Mucosa of descending colon (tissue), 3 donors: ENCODE measurements at places on chromosomes 5 and 9. TPM values are rescaled to one million over a fixed set of nuclear protein-coding genes. Genes with fewer than 3 reads are reported as not detected.

- no peak for DNase-seq
Measured at GRCh38 chr5:473551-474192, 30.7 kb downstream of the EXOC3 start.

GRCh38 chr9:94874316-94874715 lies 147.8 kb downstream of the AOPEP start:
- DNase-seq: no peak

- DNase-seq: no peak
Measured at GRCh38 chr5:72324189-72324825, 4.1 kb downstream of the PTCD2 start.

DNA sequence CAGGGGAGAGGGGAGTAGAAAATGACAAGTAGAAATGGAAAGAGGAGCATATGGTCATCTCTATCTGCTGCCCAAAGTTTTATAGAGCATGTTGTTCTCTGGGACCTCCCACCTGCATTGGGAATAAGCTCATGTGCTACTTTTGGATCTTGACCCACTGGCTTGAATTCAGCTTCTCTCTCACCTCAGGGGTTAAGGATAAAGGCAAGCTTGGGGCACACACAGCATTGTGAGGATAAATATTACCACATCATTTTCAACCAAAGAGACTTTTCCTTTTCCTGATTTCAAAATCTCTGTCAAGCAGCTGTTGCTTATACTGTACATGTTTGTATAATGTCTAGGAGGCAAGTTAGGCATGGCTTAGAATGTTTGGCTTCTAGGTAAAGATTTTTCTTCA lies 16.6 kb downstream of the ATP10B start:
- no peak for DNase-seq

DNA sequence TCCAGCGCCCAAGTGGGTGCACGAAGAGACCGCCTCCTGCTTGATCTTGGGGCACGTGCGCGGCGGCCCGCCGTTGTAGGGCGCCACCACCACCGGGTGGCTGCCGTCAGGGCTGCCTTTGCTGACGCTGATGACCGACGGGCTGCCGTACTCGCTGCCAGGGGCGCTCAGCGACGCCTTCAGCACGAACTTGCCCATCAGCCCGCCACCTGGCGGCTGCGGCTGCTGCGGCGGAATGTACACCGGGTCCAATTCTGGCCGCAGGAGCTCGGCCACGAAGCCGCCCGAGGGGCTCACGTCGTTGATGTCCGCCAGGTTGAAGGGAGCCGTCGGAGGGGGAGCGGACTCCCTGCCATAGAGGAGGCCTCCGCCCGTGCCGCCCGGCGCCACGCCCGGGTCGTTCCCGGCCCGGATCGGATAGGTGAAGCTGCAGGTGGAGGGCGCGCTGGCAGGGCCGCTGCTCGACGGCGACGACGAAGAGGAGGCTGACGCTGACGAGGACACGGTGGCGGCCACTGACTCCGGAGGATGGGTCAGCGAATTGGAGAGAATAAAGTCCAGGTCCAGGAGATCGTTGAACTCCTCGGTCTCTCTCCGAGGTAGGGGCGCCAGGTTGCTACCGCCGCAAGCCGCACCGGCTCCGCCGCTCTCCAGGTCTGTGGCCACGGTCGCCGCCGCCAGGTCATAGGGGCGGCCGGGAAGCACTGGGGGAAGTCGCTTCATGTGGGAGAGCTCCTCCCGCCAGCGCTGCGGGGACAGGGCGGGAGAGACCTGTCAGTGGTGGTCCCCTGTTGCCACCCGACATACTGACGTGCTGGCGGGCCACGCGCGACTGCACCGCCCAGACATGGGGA lies 1.8 kb downstream of the KLF4 start:
- DNase-seq: peak; percentile 81

- DNase-seq: peak; percentile 88
Measured at GRCh38 chr5:180328296-180329137, 24.6 kb downstream of the GFPT2 start.

DNA sequence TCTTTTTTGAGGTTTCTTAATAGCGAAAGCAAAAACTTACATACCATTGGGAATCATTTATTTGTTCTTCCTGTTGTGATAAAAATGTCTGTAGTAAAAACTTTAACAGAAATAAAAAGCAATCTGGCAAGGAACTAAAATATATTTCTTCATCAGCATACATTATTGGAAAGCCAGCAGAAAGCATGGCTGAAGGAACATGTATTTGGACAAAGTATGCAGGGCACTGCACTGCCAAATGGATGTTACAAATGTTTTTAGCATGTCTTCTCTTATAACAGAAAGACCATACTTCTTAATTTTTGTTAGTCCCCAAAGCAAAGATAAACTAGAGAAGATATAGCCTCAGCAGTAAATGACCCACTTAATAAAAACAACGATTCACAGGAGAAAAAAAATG lies 80.5 kb downstream of the SMIM15 start:
- DNase-seq: no peak

DNA sequence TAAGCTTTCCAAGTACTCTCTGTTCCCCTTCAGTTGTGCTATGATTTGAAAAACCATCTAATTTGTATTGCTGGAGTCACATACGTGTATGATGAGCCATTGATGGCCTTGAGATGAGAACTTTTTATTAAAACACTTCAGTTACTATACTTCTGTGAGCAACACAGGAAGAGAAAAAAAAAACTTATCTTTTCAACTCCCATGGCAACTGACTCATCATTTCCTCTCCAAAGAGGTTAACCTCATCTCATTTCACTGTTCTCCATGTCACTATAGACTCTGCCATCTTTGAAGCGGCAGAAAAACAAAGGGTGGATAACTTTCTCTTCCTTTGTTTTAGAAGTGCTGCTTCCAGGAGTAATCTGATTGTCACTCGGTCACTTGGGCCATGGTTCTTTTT lies 104.3 kb upstream of the PCSK1 start:
- DNase-seq: no peak

DNA sequence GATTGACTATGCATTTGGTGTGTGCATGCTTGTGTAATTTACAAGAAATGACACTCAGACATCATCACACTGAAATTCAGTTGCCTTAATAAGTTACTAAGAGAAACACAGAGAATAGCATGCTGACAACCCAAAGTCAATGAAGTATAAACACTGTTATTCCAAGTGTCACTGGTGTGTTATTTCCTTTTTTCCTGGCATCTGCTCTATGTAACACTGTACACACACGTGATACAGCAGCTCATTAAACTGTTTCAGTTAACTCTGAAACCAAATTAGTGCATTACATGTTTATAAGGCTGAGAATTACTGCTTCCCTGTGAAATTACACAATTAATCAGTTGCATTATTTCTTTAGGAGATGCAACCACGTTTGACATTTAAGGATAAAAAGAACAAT lies 252.7 kb downstream of the EFNA5 start:
- DNase-seq: no peak

GRCh38 chr5:154575546-154576428 lies 97.8 kb upstream of the HAND1 start:
- no peak for DNase-seq

DNA sequence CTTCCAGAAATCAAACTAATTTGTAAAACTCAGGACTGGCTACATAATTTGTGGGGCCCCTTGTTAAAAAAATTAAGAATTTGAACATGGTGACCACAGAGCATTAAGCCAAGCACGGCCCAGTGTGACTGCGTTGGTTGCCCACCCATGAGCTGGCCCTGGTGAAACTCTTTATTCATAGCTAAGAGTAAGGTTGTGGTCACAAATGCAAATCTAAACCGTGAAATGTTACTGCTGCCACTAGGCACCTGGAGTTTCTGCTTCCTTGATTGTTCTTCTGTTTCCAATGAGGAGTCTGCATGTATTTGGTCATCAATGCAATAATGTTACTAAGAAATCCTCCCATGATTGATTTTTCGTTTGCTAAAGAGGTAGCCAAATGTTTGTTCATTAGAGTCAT lies 4.2 kb downstream of the GCNT1 start:
- no peak for DNase-seq

DNA sequence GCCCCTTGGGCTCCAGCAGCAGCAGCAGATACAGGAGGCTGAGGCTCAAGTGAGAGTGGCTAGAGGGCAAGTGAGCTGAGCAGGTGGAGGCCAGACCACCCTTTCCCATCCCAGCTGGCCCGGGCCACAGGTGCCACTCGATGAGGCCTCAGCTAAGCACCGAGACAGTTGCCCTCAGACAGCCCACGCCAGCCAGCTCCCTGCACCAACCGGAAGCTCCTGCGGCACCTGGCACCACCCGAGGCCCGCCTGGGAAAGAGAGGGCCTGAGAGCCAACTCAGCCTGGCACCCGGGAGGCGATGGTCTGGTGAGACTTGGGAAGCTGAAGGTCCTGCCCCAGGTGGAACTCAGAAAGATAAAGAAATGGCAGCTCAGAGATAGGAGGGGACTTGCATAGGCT lies 28.3 kb upstream of the TTLL11 start:
- DNase-seq: no peak

GRCh38 chr9:14525856-14526255 lies 167.4 kb downstream of the ZDHHC21 start:
- DNase-seq: no peak

- DNase-seq: no peak
Measured at GRCh38 chr5:116423587-116424257, 150.9 kb downstream of the SEMA6A start.

DNA sequence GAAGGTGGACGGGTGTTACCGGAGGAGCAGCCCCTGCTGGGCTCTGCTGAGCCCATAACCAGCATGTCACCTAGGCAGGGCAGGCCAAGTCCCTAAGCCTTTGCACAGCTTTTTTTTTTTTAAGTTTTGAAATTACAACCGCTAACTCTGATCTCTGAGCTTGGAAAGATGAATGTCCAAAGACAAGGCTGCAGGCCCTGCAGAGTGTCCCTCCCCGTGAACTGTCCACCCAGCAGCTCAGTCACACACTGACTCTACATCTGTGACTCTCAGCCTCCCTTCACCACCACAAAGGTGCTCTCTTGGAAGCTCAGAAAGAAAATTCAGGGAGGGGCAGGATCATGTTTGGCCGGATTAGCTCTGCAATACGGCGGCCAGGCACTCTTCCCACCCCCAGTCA lies 119.0 kb upstream of the PPP1R26 start:
- no peak for DNase-seq

GRCh38 chr9:106954558-106954957 lies 91.6 kb downstream of the ZNF462 start:
- DNase-seq: no peak

DNA sequence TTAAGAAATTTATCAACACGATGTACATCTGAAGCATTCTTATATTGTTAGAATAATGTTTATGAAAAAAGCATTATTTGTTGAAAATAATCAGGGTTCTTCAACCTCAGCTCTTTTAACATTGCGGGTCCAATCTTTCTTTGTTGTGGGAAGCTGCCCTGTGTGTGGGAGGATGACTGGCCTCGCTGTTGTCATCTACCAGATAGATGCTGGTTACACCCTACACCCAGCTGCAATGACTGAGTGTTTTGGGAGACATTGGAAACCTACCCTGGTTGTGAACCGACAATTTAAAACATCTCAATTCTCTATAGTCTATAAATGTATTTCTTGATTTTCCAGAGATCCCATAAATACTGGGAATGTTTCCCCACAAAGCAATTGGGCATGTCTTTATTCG lies 794.2 kb upstream of the CDH10 start:
- no peak for DNase-seq

GRCh38 chr9:83013867-83014605 lies 48.9 kb downstream of the RASEF start:
- DNase-seq: no peak

GRCh38 chr5:116861666-116862065 lies 287.0 kb upstream of the SEMA6A start:
- no peak for DNase-seq

- no peak for DNase-seq
Measured at GRCh38 chr9:25513509-25514033, 164.7 kb downstream of the TUSC1 start.

DNA sequence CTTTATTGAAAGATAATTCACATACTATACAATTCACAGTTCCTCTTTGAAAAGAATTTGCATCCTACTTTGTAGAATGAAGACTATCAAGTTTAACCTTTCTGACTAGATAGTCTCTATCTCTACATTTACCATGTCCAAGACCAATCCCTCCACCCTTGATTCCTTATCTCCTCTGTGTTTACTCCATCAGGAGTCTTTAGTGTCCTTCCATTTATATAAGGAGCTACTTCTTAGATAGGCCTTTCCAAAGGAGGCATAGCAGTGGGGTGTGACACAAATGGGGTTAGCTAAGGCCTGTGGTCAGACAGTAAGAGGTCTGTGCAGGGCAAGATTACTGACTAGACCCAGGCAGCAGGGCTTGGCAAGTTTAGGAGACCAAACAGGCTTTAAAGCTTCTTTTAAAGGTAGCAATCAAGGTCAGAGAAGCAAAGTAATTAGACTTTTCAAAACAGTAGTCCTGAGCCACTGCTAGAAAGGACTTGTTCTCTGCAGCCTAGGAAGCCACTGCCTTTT lies 11.1 kb upstream of the DMXL1 start:
- no peak for DNase-seq

GRCh38 chr9:81636255-81636599 lies 53.1 kb downstream of the TLE1 start:
- no peak for DNase-seq

- DNase-seq: no peak
Measured at GRCh38 chr9:123828449-123828848, 101.5 kb downstream of the DENND1A start.

GRCh38 chr5:36861871-36862270 lies 14.7 kb upstream of the NIPBL start:
- DNase-seq: no peak

DNA sequence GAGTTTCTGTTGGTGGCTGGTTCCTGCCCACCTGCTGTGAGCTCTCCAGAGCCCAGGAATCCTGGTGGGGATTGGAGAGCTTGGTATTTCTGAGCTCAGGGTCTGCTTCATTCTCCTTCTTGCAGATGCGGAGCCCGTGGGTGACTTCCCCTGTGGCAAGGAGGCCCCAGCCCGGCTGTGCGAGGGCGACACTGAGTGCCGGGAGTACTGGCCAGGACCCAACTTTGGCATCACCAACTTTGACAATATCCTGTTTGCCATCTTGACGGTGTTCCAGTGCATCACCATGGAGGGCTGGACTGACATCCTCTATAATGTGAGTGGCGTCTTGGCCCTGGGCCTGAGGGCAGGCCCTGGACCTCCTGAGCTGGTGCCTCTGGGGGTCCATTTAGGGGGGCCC lies 39.5 kb downstream of the CACNA1B start:
- no peak for DNase-seq

NRARP gene
- 61.4 TPM for total RNA-seq

TEK gene
- total RNA-seq: 3.9 TPM

STKLD1 gene
- total RNA-seq: 1.3 TPM

NUTM2G gene
- total RNA-seq: not detected

SAPCD2 gene
- total RNA-seq: 2.7 TPM

FOXD4 gene
- 0.22 TPM for total RNA-seq

DND1 gene
- total RNA-seq: 1.6 TPM

CAMK4 gene
- total RNA-seq: 4.0 TPM

PCDHA7 gene
- total RNA-seq: 0.35 TPM
